ENCODE measurements at places on chromosomes 5 and 9. TPM values are rescaled to one million over a fixed set of nuclear protein-coding genes. Genes with fewer than 3 reads are reported as not detected.

The AQP7 gene
- 8.7 TPM for polyA plus RNA-seq

The PPP3R2 gene
- polyA plus RNA-seq = not detected

The STK32A gene
- 1.3 TPM for polyA plus RNA-seq

The DNAH5 gene
- polyA plus RNA-seq = 0.18 TPM

The IRX1 gene
- polyA plus RNA-seq = 0.04 TPM

The FAM13B gene
- polyA plus RNA-seq = 32.6 TPM

The NUTM2G gene
- not detected for polyA plus RNA-seq

The TLE1 gene
- 37.6 TPM for polyA plus RNA-seq

The SLC36A2 gene
- polyA plus RNA-seq = 0.03 TPM

The SUSD3 gene
- 1.9 TPM for polyA plus RNA-seq
